Esophagus muscularis mucosa (tissue), 4 donors: ENCODE measurements at places on chromosomes 13 and 19. TPM values are rescaled to one million over a fixed set of nuclear protein-coding genes. Genes with fewer than 3 reads are reported as not detected.

DNA sequence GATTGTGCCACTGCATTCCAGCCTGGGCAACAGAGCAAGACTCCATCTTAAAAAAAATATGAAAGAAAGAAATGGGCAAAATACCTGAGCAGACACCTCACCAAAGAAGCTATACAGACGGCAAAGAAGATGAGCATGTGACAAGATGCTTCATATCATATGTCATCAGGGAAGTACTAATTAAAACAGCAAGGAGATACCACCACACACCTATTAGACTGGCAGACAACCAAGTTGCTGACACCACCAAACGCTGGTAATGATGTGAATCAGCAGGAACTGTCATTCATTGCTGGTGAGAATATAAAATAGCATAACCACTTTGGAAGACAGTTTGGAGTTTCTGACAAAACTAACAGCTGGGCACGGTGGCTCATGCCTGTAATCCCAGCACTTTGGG is 11.5 kb upstream of the TFDP1 start:
- no peak for DNase-seq

The NLRP5 gene
- not detected for total RNA-seq

The PCSK4 gene
- total RNA-seq, result 3.7 TPM

- no peak for DNase-seq
Observed at GRCh38 chr19:6056282-6056741, 54.0 kb downstream of the RFX2 start.
